Renal pelvis (tissue), 12 donors: ENCODE measurements at places on chromosomes 11 and 22.
A peak's percentile ranks its signal among the peaks of the same experiment; 100 is the strongest.

GRCh38 chr11:120389693-120390584, 53.7 kb downstream of the ARHGEF12 start:
- no peak for DNase-seq

DNA sequence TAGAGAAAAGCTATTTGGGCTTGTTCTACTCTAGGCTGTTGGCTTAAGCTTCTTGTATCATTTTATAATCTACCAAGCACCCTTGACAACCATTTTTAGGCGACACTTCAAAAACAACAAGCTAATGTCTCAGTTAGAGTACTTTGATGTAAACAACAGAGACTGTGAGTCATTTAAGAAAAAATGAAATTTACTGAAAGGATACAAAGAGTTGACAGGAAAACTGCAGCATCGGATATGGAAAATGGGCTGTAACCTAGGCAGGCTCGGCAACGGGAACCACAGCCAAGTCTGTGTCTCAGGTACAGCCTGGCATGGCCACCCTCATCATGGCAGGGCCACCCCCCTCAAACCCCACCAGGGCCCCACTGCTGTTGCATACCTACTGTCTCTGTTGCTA, 4.4 kb upstream of the RNF169 start:
- DNase-seq: no peak

- no peak for DNase-seq
Observed at GRCh38 chr11:119806064-119806915, 77.3 kb upstream of the NECTIN1 start.

GRCh38 chr11:32184723-32185376, 94.0 kb downstream of the RCN1 start:
- no peak for DNase-seq

DNA sequence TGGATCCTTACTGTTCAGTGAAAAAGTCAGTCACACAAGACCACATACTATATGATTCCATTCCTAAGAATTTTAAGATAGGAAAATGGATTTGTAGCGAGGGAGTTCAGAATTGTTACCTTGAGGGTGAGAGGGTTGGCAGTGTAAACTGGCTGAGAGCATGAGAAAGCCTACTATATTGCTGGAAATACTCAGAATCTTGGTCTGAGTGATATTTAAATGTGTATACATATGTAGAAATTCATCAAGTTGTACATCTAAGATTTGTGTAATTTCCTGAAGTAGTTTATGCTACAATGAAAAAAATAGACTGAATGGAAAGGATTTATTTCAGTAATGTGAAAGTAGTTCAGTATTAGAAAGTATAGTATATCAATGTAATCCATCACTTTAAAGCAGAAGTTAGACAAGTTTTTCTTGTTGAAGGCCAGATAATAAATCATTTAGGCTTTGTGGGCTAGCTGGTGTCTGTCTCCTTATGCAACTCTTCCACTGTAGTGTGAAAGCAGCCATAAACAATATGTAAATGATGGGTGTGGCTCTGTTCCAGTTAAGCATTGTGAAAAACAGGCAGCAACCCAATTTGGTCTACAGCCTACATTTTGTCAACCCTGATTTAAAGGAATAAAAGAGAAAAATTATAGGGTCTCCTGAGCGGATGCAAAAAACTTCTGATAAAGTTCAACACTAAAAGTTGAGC, 127.2 kb upstream of the THY1 start:
- peak; percentile 73 for DNase-seq

- no peak for DNase-seq
Observed at GRCh38 chr11:118612378-118612777, 5.0 kb downstream of the PHLDB1 start.
